ENCODE measurements at places on chromosomes 6 and 20.

DNA sequence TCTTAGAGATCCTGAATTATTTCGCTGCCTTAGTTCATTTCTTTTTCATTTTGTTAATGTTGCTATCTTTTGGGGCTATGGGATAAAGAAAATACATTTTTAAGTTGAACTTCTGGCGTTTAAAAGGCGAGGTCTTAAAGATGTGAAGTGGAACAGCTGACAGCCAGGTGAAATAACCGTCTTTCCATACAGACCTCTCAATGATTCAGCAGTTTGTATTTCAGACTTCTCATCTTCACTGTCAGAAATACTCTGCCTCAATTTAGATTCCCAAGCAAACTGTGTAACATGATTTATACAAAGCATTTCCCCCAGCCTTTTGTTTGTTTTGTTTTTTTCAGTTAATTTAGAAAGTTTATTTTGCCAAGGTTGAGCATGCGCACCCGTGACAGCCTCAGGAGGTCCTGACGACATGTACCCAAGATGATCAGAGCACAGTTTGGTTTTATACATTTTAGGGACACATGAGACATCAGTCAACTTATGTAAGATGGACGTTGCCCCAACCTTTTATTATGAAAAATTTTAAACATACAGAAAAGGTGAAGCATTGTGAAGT lies 40.0 kb downstream of the SLC9A8 start:
- no peak for DNase-seq

DNA sequence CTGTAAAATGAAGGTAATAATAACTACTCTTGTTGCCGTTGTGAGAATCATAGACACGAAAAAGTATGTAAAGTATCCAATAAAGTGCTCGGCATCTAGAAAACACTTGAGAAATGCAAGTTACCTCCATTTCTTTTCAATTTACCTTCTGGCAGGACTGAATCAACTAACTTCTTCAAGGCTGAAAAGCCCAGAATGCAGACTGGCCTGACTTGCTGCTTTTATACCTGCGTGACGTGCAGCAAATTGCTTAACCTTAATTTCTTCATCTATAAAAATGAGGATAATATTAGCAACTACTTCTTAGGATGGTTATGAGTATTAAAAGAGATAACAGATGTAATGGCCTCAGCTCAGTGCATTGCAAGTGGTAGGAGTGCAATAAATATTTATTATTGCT lies 39.6 kb downstream of the GRIK2 start:
- no peak for DNase-seq

DNA sequence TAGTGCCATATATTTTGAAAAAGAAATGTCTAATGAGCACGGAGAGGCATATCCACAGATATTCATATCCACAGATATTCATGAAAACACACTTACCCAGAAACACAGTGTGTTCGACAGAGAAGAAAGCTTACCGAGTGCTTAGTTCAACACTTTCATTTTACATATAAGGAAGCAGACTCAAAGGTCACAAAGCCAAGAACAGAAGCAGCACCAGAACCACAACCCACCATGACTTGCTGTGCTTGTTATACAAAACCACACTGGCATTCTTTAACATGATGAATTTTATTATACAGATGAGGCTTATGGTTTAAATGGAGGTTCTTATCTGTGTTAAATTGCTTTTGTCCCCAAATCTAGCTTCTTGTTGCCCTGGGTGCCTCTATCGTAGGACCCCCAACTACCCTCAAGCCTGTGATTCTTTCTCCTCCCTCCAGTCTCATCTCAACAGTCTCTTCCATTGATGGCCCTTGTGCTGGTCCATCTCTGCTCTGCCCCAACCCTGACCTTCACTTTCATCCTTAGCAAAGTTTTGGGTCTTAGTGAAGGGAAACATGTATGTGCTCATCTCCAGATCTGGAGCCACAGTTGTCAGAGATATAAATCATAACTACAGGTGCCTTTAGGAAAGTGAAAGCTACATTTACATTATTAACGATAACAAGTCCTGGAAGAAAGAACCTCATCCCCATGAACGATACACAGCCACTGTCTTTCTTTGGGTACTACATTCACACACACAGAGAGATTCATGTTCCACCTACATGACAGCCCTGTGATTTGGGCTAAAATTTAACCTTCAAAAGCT lies 40.0 kb downstream of the SF3B5 start:
- peak; percentile 45 for DNase-seq

GRCh38 chr20:44979090-44979621 lies 12.8 kb downstream of the STK4 start:
- peak; percentile 22 for DNase-seq

GRCh38 chr6:129893640-129894039 lies 32.5 kb upstream of the TMEM244 start:
- no peak for DNase-seq

- DNase-seq: no peak
These were observed 110.9 kb upstream of the SSTR4 start for GRCh38 chr20:22924046-22924737.

- no peak for DNase-seq
These were observed 13.9 kb downstream of the GCM1 start for GRCh38 chr6:53134601-53135235.

GRCh38 chr6:130206479-130206878 lies 16.3 kb downstream of the SAMD3 start:
- DNase-seq: no peak

DNA sequence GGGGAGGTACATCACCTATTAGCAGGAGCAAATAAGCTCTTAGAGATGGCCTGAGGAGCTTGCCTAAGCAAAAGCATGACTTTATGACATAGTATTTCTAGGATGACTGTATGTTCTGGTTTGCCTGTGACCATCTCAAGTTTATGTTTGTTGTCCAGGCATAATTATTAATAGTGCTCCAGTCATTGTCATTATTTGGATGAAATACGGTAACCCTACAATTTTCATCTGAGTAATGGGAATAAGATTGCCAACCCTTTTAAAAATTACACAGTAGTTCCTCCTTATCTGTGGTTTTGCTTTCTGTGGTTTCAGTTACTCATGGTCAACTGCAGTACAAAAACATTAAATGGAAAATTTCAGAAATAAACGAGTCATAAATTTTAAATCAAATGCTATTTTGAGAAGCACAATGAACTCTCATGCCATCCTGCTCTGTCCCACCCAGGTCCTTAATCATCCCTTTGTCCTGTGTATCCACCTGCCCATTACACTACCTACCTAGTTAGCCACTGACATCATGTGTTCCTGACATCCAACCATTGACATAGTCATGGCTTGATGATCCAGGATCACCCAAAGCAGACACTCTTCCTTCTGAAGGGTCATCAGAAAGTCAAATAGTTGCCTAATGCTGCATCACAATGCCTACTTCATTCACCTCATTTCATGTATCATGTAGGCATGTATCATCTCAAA lies 27.0 kb upstream of the TFB1M start:
- no peak for DNase-seq

GRCh38 chr6:3444276-3445088 lies 12.4 kb downstream of the SLC22A23 start:
- no peak for DNase-seq

- DNase-seq: no peak
These were observed 120.9 kb upstream of the RPS6KA2 start for GRCh38 chr6:166747644-166748595.

GRCh38 chr20:25079171-25079570 lies 2.8 kb downstream of the VSX1 start:
- DNase-seq: no peak

GRCh38 chr20:13928901-13929300 lies 61.5 kb downstream of the SEL1L2 start:
- no peak for DNase-seq

DNA sequence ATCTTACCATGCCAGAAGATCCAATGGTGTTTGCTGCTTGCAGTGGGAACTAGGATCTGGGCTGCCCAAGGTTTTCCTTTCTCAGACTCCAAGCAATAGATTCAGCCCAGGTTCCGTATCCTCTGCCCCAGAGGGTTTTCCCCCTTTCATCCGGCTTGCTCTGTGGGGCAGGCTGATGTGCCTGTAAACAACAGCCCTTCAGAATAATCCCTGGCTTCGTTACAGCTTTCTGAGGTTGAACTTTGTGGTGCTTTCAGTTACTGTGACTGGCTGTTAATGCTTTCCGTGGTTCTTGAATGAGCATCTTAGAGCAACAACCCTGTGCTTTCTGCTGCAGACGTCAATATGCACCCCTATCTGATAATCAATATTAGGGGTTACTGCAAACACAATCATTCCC lies 400.4 kb downstream of the BTBD3 start:
- DNase-seq: no peak

DNA sequence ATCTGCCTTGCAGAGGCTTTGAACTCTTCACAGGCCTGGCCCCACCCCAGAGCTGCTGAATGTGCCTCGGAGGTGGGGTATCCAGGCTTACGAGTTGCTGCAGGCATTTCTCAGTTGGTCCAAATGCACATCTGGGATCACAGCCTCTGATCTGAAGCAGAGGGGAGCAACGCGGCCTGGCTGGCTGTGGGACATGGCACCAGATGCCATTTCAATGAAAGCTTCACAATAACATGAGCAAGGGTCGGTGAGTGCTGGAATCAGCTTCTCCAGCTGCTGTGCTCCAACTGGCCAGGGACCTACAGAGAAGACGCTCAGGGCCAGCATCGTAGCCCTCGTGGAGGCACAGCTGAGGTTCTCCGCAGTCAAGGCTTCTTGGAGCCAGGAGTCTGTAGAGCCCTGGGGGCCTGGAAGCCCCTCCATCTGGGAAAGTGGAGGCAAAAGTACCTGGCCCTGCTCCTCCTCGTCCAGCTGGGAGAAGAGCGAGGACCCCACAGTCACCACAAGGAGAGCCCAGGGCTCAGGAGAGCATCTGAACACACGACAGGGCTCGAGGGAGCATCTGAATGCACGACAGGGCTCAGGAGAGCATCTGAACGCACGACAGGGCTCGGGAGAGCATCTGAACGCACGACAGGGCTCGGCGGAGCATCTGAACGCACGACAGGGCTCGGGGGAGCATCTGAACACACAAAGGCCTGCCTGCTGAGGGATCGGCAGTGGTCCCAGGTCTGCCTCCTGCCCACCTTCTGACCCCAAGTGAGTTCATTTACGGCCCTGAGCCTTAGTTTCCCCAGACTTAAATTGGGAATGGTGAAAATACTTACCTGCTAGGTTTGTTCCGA lies 165.2 kb downstream of the DLL1 start:
- no peak for DNase-seq

DNA sequence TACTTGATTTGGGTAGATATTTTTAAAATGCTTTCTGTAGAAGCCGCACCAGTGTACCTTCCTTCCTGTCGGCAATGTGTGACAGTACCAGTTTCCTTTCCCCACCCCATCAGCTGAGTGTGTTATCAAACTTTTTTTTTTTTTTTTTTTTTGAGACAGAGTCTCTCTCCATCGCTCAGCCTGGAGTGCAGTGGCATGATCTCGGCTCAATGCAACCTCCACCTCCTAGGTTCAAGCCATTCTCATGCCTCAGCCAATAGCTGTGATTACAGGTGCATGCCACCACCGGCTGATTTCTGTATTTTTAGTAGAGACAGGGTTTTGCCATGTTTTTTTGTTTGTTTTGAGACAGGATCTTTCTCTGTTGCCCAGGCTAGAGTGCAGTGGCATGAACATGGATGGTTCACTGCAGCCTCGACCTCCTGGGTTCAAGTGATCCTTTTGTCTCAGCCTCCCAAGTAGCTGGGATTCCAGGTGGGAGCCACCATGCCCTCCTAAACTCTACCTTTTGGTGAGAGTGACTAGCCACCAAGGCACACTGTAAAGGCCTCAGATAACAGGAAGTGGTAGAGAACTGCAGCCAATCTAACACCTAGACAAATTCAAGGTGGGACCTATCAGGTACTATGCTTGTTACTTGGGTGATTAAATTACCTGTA lies 26.5 kb upstream of the ZBTB22 start:
- peak; percentile 44 for DNase-seq

DNA sequence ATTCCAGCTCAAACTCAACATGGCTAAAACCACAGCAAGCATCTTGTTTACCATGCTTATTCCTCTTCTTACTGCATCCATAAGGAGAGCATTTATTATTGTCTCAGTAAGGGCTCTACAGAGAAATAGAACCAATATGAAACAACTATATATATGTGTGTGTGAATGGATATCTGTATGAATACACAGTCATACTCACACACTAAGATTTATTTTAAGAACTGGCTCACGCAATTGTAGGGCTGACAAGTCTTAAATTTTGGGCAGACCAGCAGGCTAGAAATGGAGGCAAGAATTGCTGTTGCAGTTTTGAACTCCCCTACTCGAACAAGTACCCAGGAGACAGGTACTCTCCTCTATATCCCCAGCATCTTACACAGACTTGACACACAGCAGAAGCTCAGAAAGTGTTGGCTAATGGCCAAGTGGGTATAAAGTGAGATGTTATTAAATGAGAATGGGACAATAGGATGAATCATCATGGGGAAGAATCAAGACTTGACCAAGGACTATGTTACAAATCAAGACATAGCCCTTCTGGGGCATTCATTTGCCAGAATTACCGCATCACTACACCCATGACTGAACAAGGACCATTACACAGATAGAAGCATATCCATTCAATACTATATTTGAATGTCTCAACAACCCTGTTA lies 13.0 kb downstream of the ZHX3 start:
- DNase-seq: no peak

DNA sequence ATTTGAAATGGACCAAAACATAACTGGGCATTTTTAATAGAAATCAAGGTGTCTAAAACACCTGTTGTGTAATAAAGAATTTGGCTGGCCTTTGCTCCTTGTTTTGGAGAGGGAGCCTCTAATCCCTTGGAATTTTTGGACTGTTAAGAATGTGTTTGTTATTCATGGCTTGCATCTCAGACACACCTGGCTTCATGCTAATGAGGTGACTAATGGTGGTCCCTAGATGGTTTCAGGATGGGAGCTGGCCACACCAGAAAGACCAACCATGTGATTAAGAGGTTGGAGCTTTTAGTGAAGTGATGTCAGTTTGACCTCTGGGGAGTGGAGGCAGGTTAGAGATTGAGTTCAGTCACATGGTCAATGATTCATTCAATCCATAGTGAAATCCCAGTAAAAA lies 328.4 kb downstream of the DHX35 start:
- no peak for DNase-seq

GRCh38 chr6:537114-537513 lies 119.8 kb downstream of the HUS1B start:
- DNase-seq: no peak

- DNase-seq: no peak
These were observed 4.5 kb downstream of the CD164 start for GRCh38 chr6:109377717-109378116.

DNA sequence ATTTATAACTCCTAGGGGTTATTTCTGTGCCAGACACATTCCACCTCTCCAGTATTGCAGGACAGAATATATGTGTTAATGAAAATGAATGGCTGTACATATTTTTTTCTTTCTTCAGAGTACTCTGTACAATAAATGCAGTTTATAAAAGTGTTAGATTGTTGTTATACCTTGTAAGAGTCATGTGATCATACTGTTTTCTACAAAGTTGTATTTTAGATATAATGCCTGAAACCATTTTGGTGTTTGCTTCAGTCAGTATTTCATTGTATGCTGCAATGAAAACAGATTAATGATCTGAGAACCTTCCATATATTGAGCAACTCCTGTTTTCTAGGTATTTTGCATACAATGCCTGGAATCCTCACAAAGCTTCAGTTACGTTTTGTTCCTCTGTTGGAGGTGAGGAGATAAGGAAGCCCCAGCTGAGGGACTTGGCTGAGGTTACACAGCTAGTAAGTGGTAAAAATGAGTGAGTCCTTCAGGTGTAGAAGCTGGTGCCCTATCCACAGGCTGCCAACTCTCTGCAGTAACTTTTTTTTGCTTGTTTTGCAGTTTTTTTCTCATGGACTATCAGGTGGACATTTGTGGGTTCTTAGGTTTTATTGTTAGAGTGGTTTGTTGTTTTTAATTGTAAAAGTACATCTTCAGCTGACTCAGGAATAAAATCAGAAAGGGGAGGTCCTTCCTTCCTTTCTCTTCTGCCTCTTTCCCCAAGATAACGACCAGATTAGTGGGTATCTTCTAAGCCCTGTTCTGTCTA lies 11.6 kb downstream of the PDCD2 start:
- no peak for DNase-seq
